ENCODE measurements at places on chromosomes 2 and 18. TPM values are rescaled to one million over a fixed set of nuclear protein-coding genes. Genes with fewer than 3 reads are reported as not detected.
A peak's percentile ranks its signal among the peaks of the same experiment; 100 is the strongest.

CD8B gene
- total RNA-seq: 1.00 TPM

CPLX4 gene
- not detected for total RNA-seq

FASTKD1 gene
- 23.8 TPM for total RNA-seq

EPAS1 gene
- 98.3 TPM for total RNA-seq

UPP2 gene
- 0.52 TPM for total RNA-seq

IL36B gene
- total RNA-seq: not detected

EGR4 gene
- 0.23 TPM for total RNA-seq

C2orf72 gene
- 112 TPM for total RNA-seq

PDE1A gene
- total RNA-seq: 4.7 TPM

ELP2 gene
- 63.8 TPM for total RNA-seq

- H3K27me3 ChIP-seq: no peaks in the 10 kb centered on the region
- H3K27ac ChIP-seq: peak overlapping the region; percentile 92
Measured at GRCh38 chr18:48453330-48454066, 44.3 kb upstream of the ZBTB7C start.

- H3K4me3 ChIP-seq: no peak overlapping the region
- no peaks in the 10 kb centered on the region for H3K4me1 ChIP-seq
- H3K27ac ChIP-seq: no peak overlapping the region
- H3K36me3 ChIP-seq: no peaks in the 10 kb centered on the region
- no peaks in the 10 kb centered on the region for H3K27me3 ChIP-seq
Measured at GRCh38 chr2:241739651-241740050, 5.2 kb downstream of the D2HGDH start.

- H3K4me3 ChIP-seq: no peak overlapping the region
- H3K4me1 ChIP-seq: no peaks in the 10 kb centered on the region
- H3K36me3 ChIP-seq: no peaks in the 10 kb centered on the region
- no peak for DNase-seq
Measured at GRCh38 chr2:88172882-88173281, 2.7 kb downstream of the THNSL2 start.

- peaks cover 7% of the 10 kb centered on the region for H3K4me1 ChIP-seq
- H3K4me3 ChIP-seq: no peak overlapping the region
- no peaks in the 10 kb centered on the region for H3K36me3 ChIP-seq
- DNase-seq: peak; percentile 18
Measured at GRCh38 chr2:149160701-149161217, 122.3 kb downstream of the LYPD6B start.

DNA sequence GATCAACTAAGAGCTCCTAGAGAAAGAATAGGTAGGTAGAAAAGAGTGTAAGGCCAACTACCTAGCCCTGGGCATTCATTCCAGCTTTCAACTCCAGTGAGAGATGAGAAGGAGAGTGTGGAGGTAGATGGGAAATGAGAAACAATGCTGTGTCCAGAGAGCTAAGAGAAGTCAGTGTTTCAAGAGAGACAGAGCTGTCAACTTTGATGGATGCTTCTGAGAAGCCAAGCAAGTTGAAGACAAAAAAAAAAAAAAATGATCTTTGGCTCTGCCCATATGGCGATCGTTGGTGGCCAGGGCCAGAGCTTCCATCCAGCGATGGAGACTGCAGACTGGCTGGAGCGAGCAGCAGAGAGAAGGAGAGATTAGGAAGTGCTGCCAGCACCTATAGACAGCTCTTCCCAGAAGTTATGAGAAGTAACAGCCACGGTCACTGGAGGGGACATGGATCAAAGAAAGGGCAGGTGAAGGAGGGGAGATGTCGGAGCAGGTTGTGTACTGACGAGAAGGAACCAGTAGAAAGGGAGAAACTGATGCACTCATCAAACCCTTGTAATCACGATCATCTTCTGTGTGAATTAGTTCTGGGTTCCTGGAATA is 112.4 kb upstream of the PPP1CB start:
- no peaks in the 10 kb centered on the region for H3K27me3 ChIP-seq
- H3K27ac ChIP-seq: no peak overlapping the region
- no peak for DNase-seq
- H3K4me3 ChIP-seq: no peak overlapping the region
- H3K4me1 ChIP-seq: peaks cover 21% of the 10 kb centered on the region
- no peaks in the 10 kb centered on the region for H3K36me3 ChIP-seq

- no peaks in the 10 kb centered on the region for H3K36me3 ChIP-seq
- no peaks in the 10 kb centered on the region for H3K27me3 ChIP-seq
- H3K27ac ChIP-seq: no peak overlapping the region
- DNase-seq: no peak
Measured at GRCh38 chr2:98153481-98153880, 66.5 kb downstream of the VWA3B start.

GRCh38 chr18:79367989-79368388 is 27.7 kb upstream of the NFATC1 start:
- peaks cover 4% of the 10 kb centered on the region for H3K4me1 ChIP-seq
- no peak overlapping the region for H3K4me3 ChIP-seq
- H3K27me3 ChIP-seq: no peaks in the 10 kb centered on the region
- H3K36me3 ChIP-seq: no peaks in the 10 kb centered on the region
- no peak overlapping the region for H3K27ac ChIP-seq
- no peak for DNase-seq

DNA sequence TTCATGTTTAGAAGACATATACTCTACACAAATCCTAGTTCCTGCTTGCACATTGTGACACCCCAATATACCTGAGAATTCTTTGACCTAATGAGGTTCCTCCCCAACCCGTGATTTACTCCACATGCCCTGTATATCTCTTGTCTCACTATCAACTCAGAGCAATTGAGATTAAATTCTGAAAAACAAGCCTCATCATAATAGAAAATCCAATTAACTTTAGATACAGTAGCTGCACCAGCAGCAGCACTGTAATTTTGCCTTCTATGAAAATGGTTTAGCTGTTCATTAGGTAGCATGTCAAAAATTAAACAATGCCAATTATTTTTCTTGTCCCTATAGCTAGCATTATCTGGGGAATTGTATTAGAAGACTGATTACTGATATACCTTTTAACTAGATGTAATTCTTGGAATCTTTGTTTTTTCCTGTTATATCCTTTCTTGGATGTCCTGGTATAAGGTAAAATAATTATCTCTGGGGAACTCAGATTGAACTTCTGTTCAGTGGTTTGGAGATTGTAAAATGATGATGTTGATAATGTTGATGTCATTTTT is 218.9 kb upstream of the TANK start:
- no peak overlapping the region for H3K27ac ChIP-seq
- H3K27me3 ChIP-seq: no peaks in the 10 kb centered on the region

GRCh38 chr2:191144217-191144616 is 6.6 kb downstream of the STAT4 start:
- DNase-seq: no peak
- H3K27me3 ChIP-seq: peaks cover 20% of the 10 kb centered on the region
- no peak overlapping the region for H3K27ac ChIP-seq
- no peaks in the 10 kb centered on the region for H3K4me1 ChIP-seq
- H3K36me3 ChIP-seq: no peaks in the 10 kb centered on the region

- no peaks in the 10 kb centered on the region for H3K36me3 ChIP-seq
- no peak overlapping the region for H3K27ac ChIP-seq
- no peaks in the 10 kb centered on the region for H3K4me1 ChIP-seq
Measured at GRCh38 chr2:54850171-54851122, 127.0 kb downstream of the EML6 start.

- H3K27ac ChIP-seq: no peak overlapping the region
- H3K27me3 ChIP-seq: peaks cover 85% of the 10 kb centered on the region
- DNase-seq: peak; percentile 80
- peaks cover 14% of the 10 kb centered on the region for H3K4me1 ChIP-seq
Measured at GRCh38 chr18:37565977-37566478, 430 bp upstream of the CELF4 start.

DNA sequence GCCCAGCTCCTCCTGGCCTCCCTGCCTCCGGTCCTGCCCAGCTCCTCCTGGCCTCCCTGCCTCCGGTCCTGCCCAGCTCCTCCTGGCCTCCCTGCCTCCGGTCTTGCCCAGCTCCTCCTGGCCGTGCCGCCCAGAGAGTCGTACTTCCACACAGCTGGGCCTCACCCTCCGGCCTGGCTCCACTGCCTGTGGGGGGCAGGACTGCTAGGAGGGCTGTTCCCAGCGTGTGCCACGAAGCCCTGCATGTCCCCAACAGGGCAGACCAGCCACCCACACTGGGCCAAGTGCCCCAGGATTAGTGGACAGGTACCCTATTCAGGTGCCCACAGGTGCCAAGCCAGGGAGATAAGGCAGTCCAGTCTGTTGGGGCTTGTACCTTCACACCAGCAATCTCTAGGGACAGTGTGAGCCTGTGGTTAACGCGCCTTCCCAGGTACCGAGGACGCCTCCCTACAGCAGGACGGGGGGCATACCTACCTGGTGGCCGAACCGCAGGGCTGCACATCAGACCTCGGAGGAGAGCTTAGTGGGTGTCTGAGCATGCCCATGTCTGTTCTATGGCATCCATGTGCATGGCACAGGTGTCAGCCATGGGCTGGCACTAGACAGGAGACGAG is 5.3 kb downstream of the GPC1 start:
- no peak overlapping the region for H3K4me3 ChIP-seq
- H3K27me3 ChIP-seq: no peaks in the 10 kb centered on the region
- no peak for DNase-seq
- peaks cover 18% of the 10 kb centered on the region for H3K4me1 ChIP-seq

DNA sequence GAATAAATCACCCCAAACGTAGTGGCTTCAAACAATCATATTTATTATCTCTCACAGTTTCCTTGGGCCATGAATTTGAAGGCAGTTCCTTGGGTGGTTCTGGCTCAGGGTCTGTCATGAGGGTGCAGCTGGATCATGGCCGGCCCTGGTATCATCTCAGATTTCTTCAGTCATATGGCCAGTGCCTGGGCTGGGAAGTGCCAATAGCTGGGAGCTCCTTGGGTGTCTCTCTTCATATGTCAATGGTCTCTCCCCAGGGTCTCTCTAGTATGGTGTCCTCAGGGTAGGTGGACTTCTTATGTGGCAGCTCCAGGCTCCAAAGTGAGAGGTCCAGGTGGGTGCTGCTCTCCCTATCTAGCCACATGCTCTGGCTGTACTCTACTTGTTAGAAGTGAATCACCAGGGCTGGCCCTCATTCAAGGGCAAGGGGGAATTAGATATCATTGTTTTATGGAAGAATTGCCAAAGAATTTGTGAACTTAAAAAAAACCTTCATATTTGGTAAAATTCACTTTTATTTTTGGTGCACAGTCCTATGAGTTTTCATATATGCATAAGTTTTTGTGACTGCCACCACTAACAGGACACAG is 15.4 kb downstream of the FHOD3 start:
- H3K36me3 ChIP-seq: no peaks in the 10 kb centered on the region
- H3K4me3 ChIP-seq: no peak overlapping the region
- no peaks in the 10 kb centered on the region for H3K27me3 ChIP-seq
- no peak for DNase-seq
- no peaks in the 10 kb centered on the region for H3K4me1 ChIP-seq
- H3K27ac ChIP-seq: no peak overlapping the region

GRCh38 chr2:168781191-168781817 is 21.1 kb upstream of the NOSTRIN start:
- no peak for DNase-seq
- no peaks in the 10 kb centered on the region for H3K36me3 ChIP-seq
- no peak overlapping the region for H3K27ac ChIP-seq
- H3K4me1 ChIP-seq: no peaks in the 10 kb centered on the region
- no peak overlapping the region for H3K4me3 ChIP-seq

DNA sequence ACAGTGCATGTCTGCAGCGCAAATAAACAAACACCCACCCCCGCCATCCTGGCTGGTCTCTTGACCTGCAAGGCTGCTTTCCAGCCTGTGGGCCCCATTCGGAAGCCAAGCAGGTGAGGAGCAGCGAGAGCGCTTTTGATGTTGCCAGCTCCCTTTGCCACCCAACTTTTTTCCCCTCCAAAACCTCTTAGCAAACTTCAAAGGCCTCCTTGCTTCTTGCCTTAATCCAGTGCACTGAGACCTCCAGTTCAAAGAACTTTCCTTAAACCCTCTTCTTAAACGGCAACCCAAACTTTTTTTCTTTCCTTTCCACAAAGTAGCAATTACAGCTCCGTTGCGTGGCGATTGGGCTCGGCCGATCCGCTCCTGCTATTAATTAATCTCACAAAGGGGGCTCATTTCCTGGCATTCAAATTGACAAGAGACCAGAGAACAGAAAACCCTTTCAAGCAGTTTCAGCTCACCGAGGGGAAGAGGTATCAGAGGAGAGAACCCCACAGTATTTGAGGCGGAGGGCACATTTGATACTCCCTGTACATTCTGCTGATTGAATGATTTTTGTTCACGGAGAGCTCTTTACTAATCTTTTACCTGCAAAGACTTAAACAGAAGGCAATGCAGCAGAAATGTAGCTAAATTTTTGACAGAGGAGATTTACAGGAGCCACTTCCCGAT is 531.4 kb downstream of the TMEM182 start:
- H3K27ac ChIP-seq: no peak overlapping the region
- no peak overlapping the region for H3K4me3 ChIP-seq
- DNase-seq: no peak
- H3K4me1 ChIP-seq: peaks cover 5% of the 10 kb centered on the region
- H3K27me3 ChIP-seq: no peaks in the 10 kb centered on the region

DNA sequence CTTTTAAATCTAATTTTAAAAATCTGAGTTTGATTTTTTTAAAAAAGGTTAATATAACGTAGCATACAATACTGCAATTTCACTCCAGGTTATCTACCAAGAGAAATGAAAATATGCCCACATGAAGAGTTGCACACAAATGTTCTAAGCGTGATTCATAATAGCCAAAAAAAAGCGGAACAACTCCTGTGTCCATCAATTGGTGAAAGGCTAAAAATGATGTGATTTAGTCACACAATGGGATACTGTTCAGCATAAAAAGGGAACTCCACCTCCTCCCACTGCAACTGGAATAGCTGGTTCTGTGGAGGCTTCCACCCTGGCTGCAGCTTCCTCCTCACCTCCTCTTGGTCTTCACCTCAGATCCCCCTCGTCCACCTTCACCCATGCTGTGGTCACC is 132.8 kb downstream of the PIK3C3 start:
- no peak for DNase-seq
- H3K4me1 ChIP-seq: no peaks in the 10 kb centered on the region
- H3K27ac ChIP-seq: no peak overlapping the region
- H3K36me3 ChIP-seq: no peaks in the 10 kb centered on the region
- no peak overlapping the region for H3K4me3 ChIP-seq

- no peak for DNase-seq
Measured at GRCh38 chr18:49487711-49488310, 777 bp upstream of the C18orf32 start.
